ENCODE measurements at places on chromosomes 4 and X. TPM values are rescaled to one million over a fixed set of nuclear protein-coding genes. Genes with fewer than 3 reads are reported as not detected.

DNA sequence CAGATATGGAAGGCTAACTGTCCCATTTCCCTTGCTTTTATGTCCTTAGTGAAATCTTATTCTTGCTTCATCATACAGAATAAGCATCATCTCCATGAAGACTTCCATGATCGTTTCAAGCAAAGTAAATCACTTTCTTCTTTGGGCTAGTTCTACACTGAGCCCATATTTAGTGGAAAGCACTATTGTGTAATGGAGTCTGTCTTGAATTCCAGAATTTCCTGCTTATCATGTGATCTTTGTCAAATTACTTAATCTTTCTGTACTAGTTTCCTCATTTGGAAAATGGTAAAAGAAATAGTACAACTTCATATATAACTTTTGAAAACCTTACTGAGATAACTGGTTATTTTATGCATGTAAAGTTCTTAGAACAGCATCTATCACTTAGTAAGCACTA lies 7.6 kb downstream of the ANAPC10 start:
- DNase-seq, result peak; percentile 15

Gene GLRA2
- polyA plus RNA-seq, result not detected

Gene EVC2
- 1.1 TPM for polyA plus RNA-seq

Gene HSD17B13
- 1.0 TPM for polyA plus RNA-seq

GRCh38 chrX:48636776-48637175 lies 39.5 kb downstream of the WDR13 start:
- no peak for DNase-seq

DNA sequence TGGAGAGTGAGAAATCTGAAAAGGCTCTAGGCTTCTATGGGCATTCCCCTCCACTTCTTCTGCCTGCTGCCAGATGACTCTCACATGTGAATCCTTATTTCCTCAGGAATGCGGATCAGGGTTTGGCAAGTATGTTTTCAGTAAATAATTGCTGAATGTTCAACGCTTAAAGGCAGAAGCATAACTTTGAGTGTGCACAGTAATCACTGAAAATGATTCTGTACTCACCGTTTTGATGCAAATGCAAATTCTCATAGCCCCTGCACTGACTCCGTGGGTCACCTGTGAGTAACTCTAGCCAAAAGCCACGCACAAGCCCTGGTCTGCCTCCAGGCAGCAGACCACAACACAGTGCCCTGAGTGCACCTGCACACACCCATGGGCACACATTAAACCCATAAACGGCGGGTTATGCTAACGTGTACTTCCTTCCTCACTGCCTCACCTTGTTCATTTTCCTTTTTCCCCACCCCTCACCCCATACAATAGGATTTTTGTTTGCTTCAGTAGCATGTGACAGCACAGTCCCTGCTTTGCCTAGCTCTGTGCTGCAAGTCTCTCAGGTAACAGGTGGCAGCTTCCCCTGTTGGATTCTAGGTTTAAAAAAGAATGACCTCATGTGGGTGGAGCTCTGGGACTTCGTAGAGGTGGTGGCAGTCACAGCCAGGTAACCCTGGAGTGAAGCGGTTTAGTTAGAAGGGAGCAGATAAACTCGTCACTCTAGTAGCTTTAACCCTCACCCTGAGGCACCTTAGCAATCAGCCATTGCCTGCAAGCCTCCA lies at the start of gene ARHGEF38:
TSS of gene ARHGEF38 (plus strand) at position 656 of the 782 bp plus-strand sequence. CDS start 146 bp downstream, outside the sequence.
- peak; percentile 2 for DNase-seq

DNA sequence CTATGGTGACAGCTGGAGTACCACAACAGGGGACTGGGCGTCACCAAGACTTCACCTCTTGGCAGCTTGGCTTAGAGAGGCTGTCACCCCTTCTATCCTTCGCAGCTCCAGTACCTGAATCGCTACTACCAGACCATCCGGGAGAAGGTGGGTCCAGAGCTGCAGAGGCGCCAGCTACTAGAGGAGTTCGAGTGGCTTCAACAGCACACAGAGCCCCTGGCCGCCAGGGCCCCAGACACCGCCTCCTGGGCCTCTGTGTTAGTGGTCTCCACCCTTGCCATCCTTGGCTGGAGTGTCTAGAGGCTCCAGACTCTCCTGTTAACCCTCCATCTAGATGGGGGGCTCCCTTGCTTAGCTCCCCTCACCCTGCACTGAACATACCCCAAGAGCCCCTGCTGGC lies 11.6 kb upstream of the SASH3 start:
- DNase-seq, result no peak

GRCh38 chrX:40473460-40474204 lies 107.1 kb upstream of the ATP6AP2 start:
- no peak for DNase-seq

DNA sequence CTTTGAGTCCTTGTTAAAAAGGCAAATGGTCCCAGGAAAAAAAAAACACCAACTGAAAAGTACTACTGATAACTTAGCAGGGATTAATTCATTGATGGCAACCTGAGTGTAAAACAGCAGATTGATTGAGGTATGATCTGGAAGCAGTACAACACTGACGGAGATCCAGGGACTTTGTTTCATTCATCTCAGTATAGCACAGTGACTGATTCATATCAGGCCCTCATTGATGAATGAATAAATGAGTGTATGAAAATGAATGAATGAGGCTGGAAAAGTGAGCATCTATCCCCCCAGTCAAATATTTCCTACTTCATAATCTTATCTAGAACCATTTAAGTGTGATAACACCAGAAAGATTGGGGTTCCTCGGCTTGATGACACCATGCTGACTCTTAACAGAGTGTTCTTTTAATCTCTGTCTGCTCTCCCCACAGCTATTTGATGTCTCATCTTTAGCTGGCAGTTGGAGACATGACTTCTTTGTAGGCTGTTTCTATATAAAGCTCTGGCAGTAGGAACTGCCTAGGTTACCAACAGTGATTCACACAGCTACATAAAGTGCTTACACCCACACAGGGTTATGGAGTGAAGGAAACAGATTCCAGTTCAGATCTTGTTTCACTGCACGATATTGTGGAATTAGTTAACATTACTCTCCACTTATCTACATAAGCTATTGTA lies 18.6 kb upstream of the RNF128 start:
- DNase-seq, result peak; percentile 69

- peak; percentile 29 for DNase-seq
Observed at GRCh38 chrX:18701621-18702361, 5.7 kb upstream of the PPEF1 start.

DNA sequence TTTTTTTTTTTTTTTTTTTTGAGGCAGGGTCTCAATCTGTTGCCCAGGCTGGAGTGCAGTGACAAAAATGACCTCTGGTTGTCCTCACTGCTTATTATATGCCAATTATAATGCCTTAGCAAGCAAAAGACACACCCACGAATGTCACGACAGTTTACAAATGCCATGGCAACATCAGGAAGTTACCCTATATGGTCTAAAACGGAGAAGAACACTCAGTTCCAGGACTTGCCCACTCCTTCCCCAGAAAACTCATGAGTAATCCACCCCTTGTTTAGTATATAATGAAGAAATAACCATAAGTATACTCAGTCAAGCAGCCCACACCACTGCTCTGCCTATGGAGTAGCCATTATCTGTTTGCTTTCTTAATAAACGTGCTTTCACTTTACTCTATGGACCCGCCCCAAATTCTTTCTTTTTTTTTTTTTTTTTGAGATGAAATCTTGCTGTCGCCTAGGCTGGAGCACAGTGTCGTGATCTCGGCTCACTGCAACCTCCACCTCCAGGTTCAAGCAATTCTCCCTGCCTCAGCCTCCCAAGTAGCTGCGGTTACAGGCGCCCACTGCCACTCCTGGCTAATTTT lies 106.2 kb downstream of the SMIM20 start:
- DNase-seq, result peak; percentile 82

- no peak for DNase-seq
Observed at GRCh38 chr4:56927196-56927595, 19.5 kb downstream of the REST start.

Gene FGF13
- polyA plus RNA-seq, result 88.9 TPM

GRCh38 chr4:107862658-107863057 lies 37.9 kb downstream of the SGMS2 start:
- no peak for DNase-seq

DNA sequence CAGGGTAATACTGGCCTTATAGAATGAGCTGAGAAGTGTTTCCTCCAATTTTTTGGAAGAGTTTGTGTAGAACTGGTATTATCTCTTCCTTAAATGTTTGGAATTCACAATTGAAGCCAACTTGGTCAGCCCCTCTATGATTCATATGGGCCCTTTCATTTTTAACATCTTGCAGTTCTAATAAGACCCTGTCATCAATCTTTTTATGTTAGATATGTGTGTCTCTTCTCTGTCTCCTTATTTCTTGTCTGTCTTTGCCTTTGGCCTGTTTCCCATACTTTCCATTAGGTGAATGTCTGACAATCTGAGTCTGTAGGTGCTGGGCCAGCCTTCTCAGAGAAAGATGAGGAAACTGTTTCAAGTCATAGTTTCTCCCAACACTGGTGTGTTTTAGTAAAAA lies 88.7 kb downstream of the SLC16A2 start:
- DNase-seq, result no peak

Gene CLIC2
- polyA plus RNA-seq, result not detected

Gene ADH7
- not detected for polyA plus RNA-seq

Gene PRKG2
- not detected for polyA plus RNA-seq

Gene PARM1
- polyA plus RNA-seq, result 8.1 TPM

DNA sequence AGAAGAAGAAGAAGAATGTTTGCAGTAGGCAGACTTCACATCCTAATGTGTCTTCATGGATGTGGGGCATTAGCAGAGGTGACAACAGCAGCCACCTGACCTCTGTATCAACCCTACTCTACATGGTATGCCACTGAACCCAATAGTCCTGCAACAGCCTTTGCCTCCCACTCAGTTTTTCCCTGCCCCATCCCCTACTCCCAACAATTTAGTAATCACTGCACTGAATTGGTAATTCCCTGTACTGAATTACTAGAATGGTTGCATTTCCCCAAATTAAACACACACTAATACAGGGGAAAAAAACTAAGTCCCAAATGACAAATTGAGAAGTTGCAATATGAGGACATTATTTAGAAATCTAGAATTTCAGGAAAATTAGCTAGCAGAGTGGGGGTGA lies 31.4 kb upstream of the FAM241A start:
- no peak for DNase-seq

GRCh38 chr4:41712425-41712824 lies 36.1 kb downstream of the PHOX2B start:
- no peak for DNase-seq

DNA sequence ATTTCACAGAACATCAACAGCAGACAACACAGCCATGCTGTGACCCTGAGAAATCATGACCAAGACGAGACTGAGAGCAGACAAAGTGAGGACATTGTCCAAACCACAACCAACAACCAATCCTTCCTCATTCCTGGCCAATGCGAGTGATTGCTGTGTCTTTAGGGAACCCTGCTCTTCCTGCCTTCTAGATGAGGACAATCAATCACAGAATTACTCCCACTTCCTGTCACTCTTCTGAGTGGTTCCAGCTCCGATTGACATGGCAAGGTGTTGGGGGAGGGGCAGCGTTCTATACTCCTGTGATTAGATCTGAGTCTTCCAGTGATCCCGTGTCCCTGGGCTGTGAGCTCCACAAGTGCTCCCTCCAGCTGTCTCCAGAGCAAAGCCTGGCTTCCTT lies 227.8 kb downstream of the STIM2 start:
- no peak for DNase-seq

DNA sequence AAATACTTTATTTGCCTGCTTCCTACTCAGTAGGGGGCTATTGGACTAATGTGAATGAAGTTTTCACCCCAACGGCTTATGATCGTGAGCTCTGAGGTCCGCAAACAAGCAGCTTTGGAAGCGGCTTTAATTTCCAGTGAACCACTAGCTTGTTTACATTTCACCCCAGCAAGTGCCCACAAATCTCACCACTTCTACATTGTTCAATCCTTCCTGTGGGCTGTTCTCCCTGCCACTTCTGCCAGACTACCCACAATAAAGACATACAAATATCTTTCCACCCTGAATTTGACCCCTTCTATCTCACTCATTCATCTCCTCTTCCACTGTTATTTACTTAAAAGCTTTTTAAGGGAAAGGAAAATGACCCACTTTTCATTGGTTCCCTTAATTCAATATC lies 98.0 kb downstream of the CDS1 start:
- DNase-seq, result no peak

DNA sequence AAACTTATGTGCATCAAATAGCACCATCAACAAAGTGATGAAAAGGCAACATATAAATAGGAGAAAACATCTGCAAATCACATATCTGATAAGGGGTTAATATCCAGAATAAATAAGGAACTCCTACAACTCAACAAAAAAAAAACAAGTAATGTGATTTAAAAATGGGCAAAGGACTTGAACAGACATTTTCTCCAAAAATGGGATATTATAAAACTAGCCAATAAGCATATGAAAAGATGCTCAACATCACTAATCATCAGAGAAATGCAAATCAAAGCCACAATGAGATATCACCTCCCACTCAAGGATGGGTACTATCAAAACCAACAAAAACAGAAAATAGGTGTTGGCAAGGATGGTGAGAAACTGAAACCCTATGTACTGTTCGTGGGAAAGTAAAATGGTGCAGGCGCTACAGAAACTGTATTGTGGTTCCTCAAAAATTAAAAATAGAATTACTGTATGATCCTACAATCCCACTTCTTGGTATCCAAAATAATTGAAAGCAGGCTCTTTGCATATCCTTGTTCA lies 2.4 kb downstream of the DNAJB14 start:
- DNase-seq, result no peak

- no peak for DNase-seq
Observed at GRCh38 chr4:59060895-59061294, 1950.7 kb upstream of the IGFBP7 start.

Gene MMGT1
- 10.5 TPM for polyA plus RNA-seq

Gene EDA
- 0.56 TPM for polyA plus RNA-seq
